HTR-8/SVneo (cell line): ENCODE measurements at places on chromosomes 16 and 17.
A peak's percentile ranks its signal among the peaks of the same experiment; 100 is the strongest.

DNA sequence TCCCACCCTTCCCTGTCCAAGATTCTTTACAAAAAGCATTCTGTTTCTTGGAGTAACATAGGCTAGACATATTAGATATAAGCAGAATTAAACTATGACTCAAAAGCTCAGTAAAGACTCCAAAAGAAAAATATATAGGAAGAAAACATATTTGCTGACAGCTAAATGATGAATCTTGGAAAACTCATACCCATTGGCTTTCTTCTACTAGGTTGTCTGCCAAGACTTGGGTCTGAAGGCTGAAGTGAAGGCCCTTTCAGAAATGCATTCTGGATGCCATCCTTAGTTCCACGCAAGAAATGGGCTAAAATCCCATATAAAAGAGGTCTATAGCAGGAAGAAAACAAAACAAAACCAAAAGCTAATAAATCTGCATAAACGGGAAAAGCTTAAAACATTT, 15.1 kb downstream of the CEP20 start:
- DNase-seq, result no peak

- DNase-seq, result no peak
Measured at GRCh38 chr17:38673707-38674013, 1.1 kb downstream of the EPOP start.

- no peak for DNase-seq
Measured at GRCh38 chr17:76421044-76421407, 31.9 kb downstream of the UBE2O start.

- peak; percentile 80 for DNase-seq
Measured at GRCh38 chr17:32161506-32162365, 19.4 kb downstream of the RHOT1 start.

DNA sequence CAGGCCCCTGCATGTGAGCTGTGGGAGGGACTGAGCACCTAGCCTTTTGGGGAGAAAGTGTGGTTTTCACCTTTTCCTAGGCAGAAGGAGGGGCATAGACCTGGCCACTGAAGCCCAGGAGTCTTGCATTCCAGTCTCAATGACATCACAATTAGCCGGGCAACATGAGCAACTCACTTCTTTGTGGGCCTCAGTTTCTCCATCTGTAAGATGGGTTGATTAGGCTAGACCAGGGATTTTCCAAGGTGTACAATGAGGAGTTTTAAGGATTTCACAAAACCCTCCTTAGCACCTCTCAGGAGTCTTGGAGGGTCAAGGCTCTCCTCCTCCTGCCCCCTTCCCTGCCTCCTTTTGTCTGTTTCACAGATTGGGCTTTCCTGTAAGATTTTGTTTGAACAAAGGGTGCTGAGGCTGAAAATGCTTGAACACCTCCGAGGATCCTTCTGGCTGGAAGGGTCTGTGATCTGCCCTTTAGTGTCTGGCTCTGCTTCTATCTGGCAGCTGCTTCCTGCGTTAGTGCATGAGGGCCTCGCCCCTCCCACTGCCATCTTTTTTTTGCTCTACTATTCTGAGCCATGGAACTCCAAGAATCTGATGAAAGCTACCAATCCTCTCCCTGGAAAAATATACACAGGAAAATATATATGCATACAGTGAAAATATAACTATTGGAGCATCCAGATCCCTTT, 52.4 kb upstream of the ETV4 start:
- DNase-seq, result no peak
